ENCODE measurements at places on chromosomes 1 and 21. TPM values are rescaled to one million over a fixed set of nuclear protein-coding genes. Genes with fewer than 3 reads are reported as not detected.
A peak's percentile ranks its signal among the peaks of the same experiment; 100 is the strongest.

Gene PAX7
- not detected for total RNA-seq

Gene CA14
- total RNA-seq = not detected

Gene AMY1C
- not detected for total RNA-seq

Gene TCHHL1
- total RNA-seq = not detected

Gene NLRP3
- total RNA-seq = 0.40 TPM

Gene WDR77
- total RNA-seq = 62.1 TPM

Gene ATP5PF
- total RNA-seq = 170 TPM

Gene RGS4
- total RNA-seq = 16.6 TPM

Gene KIAA0040
- 19.4 TPM for total RNA-seq

Gene MAD2L2
- 127 TPM for total RNA-seq

GRCh38 chr1:118077331-118078045 is 107.5 kb downstream of the SPAG17 start:
- DNase-seq = peak; percentile 68

GRCh38 chr1:39152923-39153322 is 51.6 kb upstream of the MACF1 start:
- no peak for DNase-seq

- no peak for DNase-seq
Observed at GRCh38 chr1:54811066-54811465, 9.9 kb upstream of the TTC22 start.

- DNase-seq = peak; percentile 95
Observed at GRCh38 chr1:232726048-232726779, 79.0 kb upstream of the MAP10 start.

DNA sequence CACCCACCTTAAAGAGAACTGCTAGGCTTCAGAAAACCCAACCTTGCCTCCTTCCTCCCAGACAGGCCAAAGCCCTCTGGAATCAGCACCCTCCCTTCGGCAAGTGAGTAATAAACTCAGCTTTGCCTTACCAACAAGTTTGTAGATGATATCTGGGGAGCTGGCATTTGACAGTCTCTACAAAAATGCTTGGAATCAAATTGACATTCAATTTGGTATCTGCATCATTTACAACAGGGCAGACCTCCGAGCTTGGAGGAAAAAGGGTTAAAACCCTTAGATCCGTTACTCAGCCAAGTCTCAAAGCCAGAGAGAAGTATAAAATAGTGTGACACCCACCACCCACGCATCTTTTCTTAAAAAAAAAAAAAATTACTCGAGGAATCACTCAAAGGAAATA is 149.3 kb upstream of the EDN2 start:
- no peak for DNase-seq

GRCh38 chr1:226602186-226603021 is 53.8 kb downstream of the STUM start:
- DNase-seq = no peak

GRCh38 chr1:4754816-4755215 is 100.4 kb downstream of the AJAP1 start:
- no peak for DNase-seq

GRCh38 chr1:200778766-200779165 is 40.1 kb downstream of the CAMSAP2 start:
- no peak for DNase-seq

DNA sequence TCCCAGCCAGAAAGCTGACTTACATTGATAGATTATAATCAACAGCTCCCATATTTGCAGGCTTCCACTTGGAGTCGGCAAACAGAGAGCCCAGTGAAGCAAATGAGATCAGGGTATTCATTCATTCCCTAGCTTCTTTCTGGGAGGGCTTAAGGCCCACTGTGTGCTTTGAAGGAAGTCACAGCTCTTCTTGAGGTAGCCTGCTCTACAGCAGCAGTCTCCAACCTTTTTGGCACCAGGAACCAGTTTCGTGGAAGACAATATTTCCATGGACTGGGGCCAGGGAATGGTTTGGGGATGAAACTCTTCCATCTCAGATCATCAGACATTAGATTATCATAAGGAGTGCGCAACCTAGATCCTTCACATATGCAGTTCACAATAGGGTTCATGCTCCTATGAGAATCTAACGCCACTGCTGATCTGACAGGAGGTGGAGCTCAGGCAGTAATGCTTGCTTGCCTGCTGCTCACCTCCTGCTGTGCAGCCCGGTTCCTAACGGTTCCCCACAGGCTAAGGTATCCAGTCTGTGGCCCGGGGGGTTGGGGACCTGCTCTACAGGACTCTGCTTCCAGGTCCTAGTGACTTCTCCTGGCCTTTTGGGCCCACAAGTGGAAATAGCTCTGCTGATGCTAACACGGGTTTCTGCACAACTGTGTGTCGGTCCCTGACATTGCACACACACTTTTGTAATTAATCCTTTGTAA is 13.7 kb upstream of the ADAM30 start:
- DNase-seq = no peak

DNA sequence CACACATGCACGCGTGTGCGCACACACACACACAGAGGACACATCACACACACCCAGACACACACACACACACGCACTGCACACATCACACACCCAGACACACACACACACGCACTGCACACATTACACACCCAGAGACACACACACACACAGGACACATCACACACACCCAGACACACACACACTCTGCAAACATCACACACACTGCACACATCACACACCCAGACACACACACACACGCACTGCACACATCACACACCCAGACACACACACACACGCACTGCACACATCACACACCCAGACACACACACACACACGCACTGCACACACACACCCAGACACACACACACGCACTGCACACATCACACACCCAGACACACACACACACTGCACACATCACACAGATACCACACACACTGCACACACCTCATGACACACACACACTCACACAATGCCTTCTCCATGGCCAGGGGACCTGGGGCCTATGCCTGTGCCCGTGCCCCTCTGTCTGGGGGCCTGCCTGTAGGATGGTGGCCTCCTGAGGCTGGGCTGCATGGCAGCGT is 24.4 kb downstream of the CRYAA start:
- no peak for DNase-seq

DNA sequence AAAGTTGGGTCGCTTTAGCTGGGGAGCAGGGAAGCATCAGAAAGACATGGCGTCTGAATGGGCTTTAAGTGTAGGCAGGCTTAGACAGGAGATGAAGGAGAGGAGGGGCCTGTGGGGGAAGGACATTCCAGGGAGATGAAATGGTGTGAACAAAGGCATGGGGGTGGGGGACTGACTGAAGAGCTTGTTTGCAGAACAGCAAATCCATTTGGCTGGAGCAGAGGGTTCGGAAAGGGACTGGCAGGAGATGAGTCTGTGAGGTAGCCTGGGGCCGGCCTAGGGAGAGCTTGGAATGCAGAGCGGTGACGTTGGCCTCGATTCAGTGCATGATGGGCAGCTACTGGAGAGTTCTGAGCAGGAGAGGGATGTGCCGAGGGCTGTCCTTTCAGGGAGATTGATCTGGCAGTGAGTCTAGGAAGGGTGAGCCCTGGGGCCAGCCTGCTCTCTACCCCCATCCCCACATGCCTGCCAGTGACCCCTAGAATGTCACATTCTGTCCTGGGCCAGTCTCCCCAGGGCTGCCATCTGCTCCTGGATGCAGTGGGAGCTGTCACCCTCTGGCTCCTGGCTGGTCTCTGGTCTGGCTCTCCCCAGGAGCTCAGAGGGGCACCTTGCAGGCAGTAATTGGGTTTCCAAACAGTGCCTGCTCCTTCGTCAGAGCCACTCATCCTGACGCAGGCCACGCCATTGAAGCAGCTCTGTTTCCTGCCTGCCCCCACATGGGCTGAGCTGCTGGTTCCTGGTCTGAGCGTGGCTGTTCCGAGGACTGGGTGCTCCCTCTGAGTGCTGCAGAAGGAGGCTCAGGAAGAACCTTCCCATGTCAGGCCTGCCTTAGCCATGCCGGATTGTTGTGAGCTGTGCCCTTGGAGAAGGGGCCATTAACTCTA is 22.3 kb upstream of the TMEM222 start:
- peak; percentile 98 for DNase-seq

GRCh38 chr1:112458756-112459155 is 50.0 kb upstream of the WNT2B start:
- DNase-seq = no peak

DNA sequence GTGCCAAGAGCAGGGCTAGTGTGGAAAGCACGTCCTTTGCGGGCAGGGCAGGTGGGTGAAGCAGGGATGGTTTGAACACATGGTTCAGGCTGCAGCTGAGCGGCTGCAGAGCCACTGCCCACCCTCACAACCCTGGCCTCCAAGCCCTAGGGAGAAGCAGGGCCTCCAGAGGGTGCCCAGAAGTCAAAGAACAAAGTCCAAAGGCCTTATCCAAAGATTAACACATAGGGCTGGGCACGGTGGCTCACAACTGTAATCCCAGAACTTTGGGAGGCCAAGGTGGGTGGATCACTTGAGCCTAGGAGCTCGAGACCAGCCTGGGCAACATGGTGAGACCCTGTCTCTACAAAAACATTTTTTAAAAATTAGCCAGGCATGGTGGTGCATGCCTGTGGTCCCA is 46.8 kb downstream of the CAPN8 start:
- no peak for DNase-seq

DNA sequence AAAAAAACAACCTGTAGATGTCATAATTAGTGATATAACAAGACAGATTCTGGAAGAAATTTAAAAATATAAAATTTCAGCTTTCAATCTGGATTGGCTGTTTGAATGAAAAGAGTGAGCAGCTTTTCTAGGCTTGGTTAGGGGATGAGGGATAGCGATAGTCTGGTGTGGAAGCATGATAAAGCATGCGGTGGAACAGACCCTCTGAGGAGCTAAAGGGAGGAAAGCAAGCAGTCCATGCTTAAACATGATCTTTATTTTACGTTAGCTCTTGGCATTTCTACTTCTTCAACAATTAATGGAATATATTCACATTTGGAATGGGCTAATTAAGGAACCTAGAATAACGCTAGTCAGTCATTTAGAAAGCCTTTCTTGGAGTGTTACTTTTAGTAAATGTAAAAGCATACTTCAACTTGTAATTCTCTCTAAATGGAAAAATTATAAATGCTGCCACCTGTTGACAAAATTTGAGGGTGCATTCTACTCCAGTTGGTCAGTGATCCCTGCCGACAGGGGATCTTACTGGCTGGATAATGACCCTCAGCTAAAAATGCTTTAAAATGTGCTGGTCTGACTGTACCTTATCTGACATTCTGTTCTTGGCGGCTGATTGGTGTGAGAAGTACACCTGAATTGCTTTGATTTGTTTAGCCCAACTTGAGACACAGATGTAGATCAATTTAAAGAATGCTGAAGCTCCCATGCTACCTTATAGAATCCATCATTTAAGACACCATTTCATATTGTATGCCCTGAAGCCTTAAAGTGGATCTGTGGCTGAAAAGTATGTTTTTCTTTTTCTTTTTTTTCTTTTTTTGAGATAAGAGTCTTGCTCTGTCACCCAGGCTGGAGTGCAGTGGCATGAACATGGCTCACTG is 61.2 kb downstream of the AK4 start:
- DNase-seq = peak; percentile 70

- no peak for DNase-seq
Observed at GRCh38 chr1:210722410-210723081, 393.8 kb downstream of the HHAT start.

DNA sequence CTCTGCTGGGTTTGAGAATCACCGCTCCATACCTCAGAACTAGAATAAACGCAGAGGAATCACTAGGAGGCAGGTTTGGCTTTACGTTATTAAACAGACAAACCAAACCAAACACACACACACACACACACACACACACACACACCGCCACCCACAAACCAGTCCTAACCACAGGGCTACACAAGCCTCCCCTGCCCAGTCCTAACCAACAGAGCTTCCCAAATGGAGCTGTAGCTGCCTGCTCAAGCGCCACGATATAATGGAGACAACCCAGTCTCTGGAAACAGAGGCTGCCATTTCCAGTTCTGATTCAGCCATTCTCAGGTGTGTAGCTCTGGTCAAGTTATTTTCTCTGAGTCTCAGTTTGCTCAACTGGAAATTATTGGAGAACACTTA is 519.1 kb downstream of the SMYD3 start:
- DNase-seq = no peak

DNA sequence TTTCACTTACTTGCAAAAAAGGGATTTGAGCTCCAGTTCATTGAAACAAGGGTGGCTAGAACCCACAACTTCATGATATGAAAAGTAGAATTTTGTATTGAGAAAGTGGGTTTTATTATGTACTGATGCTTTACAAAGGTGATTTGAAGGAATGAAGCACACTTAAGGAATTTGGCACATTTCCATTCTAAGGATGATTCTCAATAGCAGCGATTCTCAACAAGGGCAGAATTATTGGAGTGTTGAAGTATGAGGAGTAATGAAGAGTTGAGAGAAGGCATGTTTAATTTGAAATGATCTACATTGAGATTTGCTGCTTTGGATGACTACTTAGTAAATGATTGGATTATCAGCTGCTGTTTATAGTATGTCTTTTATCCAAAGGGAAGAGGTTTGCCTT is 54.7 kb downstream of the FNBP1L start:
- DNase-seq = peak; percentile 15

DNA sequence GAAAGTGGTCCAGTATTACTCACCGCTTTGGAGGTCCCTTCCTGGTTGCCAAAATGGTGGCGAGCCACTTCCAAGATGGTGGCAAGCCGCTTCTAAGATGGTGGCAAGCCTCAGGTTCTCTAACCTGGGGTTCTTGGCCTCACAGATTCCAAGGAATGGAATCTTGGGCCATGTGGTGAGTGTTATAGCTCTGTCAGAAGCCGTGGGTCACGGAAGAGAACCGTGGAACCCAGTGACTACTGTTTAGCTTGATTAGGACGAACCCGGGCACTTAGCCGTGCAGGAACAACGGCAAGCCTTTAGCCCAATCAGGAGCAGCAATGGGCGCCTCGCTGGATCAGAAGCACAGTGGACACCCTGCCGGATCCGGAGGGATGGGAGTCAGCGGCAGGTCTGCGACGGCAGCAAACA is 356.2 kb upstream of the TMPRSS15 start:
- DNase-seq = peak; percentile 29

DNA sequence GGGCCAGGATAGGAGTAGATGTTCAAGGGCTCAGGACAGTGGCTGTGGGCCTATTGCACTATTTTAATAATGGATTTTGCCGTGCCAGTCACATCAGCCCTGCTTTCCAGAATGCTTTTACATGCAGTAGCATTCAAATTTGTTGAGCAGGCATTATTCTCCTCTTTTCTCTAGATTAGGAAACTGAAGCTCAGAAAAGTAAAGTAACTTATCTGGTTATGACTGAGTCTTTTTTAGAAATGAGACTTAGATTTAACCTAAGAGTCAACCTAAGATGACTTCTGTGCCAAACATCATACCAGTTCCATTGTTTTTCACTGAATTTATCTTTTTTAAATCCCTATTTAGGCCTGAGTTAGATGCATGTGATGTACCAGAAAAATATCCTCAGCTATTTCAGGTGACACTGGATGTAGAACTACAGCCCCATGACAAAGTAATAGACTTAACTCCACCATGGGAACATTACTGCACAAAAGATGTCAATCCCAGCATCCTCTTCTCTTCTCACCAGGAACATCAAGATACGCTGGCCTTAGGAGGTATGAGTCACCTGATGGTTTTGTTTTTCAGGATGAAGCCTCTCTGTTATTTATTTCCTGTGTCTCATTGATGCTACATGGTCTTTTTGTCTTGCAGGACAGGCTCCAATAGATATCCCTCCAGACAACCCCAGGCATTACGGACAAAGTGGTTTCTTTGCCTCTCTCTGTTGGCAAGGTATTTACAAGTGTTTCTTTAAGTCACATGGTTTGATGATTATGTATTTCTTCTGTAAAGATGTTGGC is 31.4 kb upstream of the LEPR start:
- peak; percentile 43 for DNase-seq

- no peak for DNase-seq
Observed at GRCh38 chr21:45765375-45765774, 121.8 kb downstream of the PCBP3 start.
